ENCODE measurements at places on chromosomes 13 and 19. TPM values are rescaled to one million over a fixed set of nuclear protein-coding genes. Genes with fewer than 3 reads are reported as not detected.
A peak's percentile ranks its signal among the peaks of the same experiment; 100 is the strongest.

DNA sequence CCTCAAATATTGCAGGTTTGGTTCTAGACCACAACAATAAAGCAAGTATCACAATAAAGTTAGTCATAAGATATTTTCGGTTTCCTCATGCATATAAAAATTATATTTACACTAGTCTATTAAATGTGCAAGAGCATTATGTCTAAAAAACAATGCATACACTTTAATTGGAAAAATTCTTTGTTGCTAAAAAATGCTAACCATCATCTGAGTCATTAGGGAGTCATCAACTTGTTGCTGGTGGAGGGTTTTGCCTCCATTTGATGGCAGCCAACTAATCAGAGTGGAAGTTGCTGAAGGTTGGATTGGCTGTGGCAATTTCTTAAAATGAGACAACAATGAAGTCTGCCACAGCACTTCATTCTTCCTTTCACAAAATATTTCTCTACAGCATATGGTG, 422.3 kb upstream of the GPC6 start:
- DNase-seq = no peak
- H3K27me3 ChIP-seq = no peaks in the 10 kb centered on the region
- no peak overlapping the region for H3K27ac ChIP-seq

DNA sequence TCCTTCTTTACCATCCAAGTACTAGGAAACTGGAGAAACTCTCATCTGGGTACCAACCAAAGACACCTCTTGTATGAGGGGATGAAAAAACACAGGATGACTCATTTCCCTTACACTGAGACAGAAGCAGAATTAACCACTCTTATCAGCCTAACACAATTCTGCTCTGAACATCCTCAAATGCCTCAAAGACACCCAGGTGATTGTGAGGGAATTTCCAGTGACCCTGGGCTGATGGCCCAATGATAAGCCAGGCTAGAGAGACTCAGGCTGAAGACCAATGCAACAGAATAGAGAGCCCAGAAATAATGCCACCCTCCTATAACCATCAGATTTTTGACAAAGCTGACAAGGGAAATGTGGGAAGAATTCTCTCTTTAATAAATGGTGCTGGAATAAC, 7.0 kb downstream of the ZNF737 start:
- H3K27me3 ChIP-seq = no peaks in the 10 kb centered on the region
- H3K36me3 ChIP-seq = no peaks in the 10 kb centered on the region
- DNase-seq = no peak

DNA sequence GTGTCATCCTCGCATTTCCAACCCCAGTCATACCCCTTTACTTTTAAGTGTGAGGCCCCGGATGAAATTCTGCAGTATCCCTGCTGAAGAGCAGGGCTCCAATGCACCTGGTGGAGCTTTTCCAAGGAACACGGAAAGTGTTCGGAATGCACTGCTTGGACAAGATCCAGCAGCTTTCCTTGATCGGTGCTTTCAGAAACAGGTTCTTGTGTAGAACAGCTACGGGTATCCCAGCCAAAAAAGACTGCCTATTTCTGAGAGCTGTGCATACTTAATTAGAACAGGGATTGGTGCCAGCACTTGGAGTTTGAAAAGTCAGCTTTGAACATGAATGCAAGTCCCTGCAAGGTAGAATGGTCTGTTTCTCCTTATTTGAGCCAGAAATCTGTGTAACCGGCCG, 87.2 kb upstream of the C1QTNF9B start:
- H3K27me3 ChIP-seq = peaks cover 4% of the 10 kb centered on the region
- no peak overlapping the region for H3K4me3 ChIP-seq
- no peaks in the 10 kb centered on the region for H3K36me3 ChIP-seq
- no peak for DNase-seq

GRCh38 chr13:42883771-42884467, 102.5 kb downstream of the FAM216B start:
- H3K4me1 ChIP-seq = peaks cover 13% of the 10 kb centered on the region
- no peaks in the 10 kb centered on the region for H3K27me3 ChIP-seq
- H3K4me3 ChIP-seq = no peak overlapping the region
- peak; percentile 22 for DNase-seq
- H3K27ac ChIP-seq = no peak overlapping the region
- H3K36me3 ChIP-seq = no peaks in the 10 kb centered on the region

GRCh38 chr19:32101206-32101605, 244.2 kb upstream of the ZNF507 start:
- H3K36me3 ChIP-seq = no peaks in the 10 kb centered on the region
- no peak overlapping the region for H3K27ac ChIP-seq
- H3K4me3 ChIP-seq = no peak overlapping the region
- no peak for DNase-seq
- H3K4me1 ChIP-seq = no peaks in the 10 kb centered on the region
- H3K27me3 ChIP-seq = no peaks in the 10 kb centered on the region

The NUFIP1 gene
- 5.3 TPM for total RNA-seq

DNA sequence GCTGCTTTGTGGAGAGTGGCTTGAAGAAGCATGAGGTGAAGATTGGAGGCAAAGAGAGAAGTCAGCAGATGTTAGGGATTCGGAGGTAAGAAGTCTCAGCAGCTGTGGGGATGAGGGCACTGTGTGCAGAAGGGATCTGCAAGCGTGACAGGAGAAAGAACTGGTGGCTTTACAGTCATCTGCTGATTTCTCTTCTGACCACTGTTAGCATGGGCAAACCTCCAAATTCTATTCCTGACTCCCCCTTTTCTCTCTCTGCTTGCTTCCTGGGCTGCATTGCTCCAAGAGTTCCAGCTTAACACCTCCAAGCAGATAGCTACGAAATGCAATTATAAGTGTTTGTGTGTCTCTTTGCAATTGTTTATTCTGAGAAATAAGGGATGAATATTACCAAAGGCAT, 159.6 kb downstream of the GGACT start:
- no peaks in the 10 kb centered on the region for H3K27me3 ChIP-seq
- no peaks in the 10 kb centered on the region for H3K36me3 ChIP-seq
- no peak overlapping the region for H3K4me3 ChIP-seq
- H3K4me1 ChIP-seq = no peaks in the 10 kb centered on the region
- DNase-seq = no peak

GRCh38 chr19:43372462-43372861, 19.0 kb downstream of the CD177 start:
- no peak overlapping the region for H3K27ac ChIP-seq
- H3K4me1 ChIP-seq = no peaks in the 10 kb centered on the region
- H3K27me3 ChIP-seq = no peaks in the 10 kb centered on the region
- DNase-seq = no peak

DNA sequence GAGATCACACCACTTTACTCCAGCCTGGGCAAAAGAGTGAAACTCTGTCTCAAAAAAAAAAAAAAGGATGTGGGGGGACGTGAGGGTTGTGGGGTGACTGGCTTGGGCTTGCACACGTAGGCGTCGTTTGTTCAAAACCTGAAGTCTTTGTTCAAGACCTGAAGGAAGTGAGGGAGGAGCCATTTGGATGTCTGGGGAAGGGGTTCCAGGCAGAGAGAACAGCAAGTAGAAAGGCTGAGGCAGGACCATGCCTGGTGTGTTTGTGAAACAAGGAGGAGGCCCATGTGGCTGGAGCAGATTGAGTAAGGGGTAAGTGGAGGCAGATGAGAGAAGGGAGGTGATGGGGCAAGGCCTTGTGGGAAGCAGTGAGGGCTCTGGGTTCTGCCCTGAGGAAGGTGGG, 27.8 kb downstream of the PIN1 start:
- no peaks in the 10 kb centered on the region for H3K27me3 ChIP-seq
- H3K4me1 ChIP-seq = no peaks in the 10 kb centered on the region
- no peak overlapping the region for H3K4me3 ChIP-seq
- no peaks in the 10 kb centered on the region for H3K36me3 ChIP-seq
- H3K27ac ChIP-seq = no peak overlapping the region

DNA sequence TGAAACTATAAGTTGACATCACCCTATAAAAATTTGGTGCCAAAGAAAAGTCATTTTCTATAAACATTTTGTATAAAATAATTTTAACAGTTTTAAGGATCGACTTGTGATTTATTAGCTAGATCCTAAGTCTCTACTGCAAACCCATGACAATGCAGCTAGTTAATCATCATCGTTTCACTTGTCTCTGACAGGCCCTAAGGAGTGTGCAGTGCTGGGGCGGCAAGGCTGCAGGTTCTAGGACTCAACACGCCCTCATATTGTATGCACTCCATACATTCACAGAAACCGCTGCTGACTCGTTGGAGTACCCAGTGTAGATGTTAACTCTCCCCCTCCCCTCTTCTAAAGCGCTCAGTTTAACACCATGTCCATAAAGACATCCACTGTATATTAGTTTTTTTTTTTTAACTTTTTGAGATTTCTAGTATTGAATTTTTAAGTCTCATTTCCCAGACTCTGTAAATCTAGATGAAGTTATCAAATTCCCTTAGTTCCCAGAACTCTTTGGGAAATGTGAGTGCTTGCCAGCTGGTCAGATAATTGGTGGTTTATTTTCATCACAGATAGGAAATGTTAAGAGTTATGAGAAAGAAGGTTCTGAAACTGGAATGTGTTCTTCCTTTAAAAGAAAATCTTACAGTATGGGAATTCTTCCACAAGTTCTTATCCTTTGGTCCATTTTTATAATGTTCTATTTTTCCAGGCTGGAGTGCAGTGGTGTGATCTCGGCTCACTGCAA, 162.8 kb upstream of the RNF113B start:
- no peaks in the 10 kb centered on the region for H3K36me3 ChIP-seq
- H3K27ac ChIP-seq = no peak overlapping the region
- DNase-seq = no peak
- H3K27me3 ChIP-seq = no peaks in the 10 kb centered on the region
- H3K4me1 ChIP-seq = no peaks in the 10 kb centered on the region

The KLK11 gene
- not detected for total RNA-seq

DNA sequence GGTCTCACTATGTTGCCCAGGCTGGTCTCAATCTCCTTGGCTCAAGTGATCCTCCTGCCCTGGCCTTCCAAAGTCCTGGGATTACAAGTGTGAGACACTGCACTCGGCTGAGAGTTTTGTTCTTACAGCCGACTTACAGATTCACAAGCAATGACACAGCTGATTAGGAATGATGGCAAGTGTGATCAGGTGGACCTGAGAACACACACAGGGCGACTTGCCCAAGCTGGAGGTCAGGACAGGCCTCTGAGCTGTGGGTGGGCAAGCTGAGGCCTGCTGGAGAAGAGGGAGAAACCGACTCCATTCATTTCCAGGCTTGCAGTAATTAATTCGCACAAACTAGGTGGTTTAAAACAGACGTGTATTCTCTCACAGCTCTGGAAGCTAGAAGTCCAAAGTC, 8.1 kb upstream of the ATG4D start:
- H3K4me1 ChIP-seq = no peaks in the 10 kb centered on the region
- H3K27me3 ChIP-seq = no peaks in the 10 kb centered on the region
- no peak overlapping the region for H3K27ac ChIP-seq
- H3K4me3 ChIP-seq = no peak overlapping the region

The ZNF699 gene
- total RNA-seq = 0.87 TPM

GRCh38 chr19:5125376-5125775, 156.5 kb downstream of the KDM4B start:
- H3K27me3 ChIP-seq = no peaks in the 10 kb centered on the region
- peaks cover 14% of the 10 kb centered on the region for H3K4me1 ChIP-seq
- H3K36me3 ChIP-seq = peaks cover 16% of the 10 kb centered on the region
- H3K27ac ChIP-seq = no peak overlapping the region
- DNase-seq = no peak

The TMEM86B gene
- 1.2 TPM for total RNA-seq

- H3K27ac ChIP-seq = no peak within 1 kb of the TSS
- H3K27me3 ChIP-seq = no peaks in the 10 kb centered on the region
- no peak for DNase-seq
- no peaks in the 10 kb centered on the region for H3K36me3 ChIP-seq
- peak within 1 kb of the TSS; percentile 9 for H3K4me3 ChIP-seq
- peaks cover 3% of the 10 kb centered on the region for H3K4me1 ChIP-seq
Measured at GRCh38 chr13:30735025-30735871, at the start of gene ALOX5AP. Gene ALOX5AP (plus strand): TSS chr13:30735543. CDS start chr13:30735606, 63 bp downstream.

- H3K36me3 ChIP-seq = no peaks in the 10 kb centered on the region
- DNase-seq = no peak
- H3K27me3 ChIP-seq = no peaks in the 10 kb centered on the region
- no peak overlapping the region for H3K4me3 ChIP-seq
- H3K4me1 ChIP-seq = no peaks in the 10 kb centered on the region
Measured at GRCh38 chr13:88217372-88217771, 546.2 kb downstream of the SLITRK5 start.

DNA sequence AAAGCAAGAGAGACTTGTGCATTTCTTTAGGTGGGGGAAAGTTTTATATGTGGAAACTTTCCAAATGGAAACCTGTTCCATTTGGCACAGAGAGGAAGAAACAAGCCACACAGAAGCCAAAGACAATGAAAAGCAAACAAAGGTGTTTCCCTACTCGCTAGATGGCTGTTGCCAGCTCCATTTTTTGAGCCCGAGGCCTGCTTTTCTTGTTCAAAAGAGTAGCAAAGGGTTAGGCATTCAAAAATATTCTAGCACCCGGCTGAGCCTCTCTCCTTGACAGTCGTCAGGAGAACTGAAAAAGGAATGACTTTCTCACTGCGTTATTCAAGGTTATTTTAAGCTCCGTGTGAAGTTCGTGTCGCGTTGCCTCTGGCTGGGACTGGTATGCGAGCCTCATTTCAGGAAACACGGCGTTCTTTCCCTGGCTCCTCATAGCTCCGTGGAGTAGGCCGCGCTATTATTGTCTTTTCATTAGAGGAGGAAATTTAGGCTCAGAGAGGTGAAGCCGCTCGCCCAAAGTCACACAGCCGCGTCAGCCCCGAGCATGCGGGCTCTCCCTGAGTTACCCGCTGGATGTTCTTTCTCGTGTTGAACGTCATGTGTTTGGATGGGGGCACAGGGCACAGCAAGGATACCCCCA, 7.6 kb downstream of the TRPM4 start:
- H3K36me3 ChIP-seq = peaks cover 4% of the 10 kb centered on the region
- DNase-seq = peak; percentile 80
- no peak overlapping the region for H3K4me3 ChIP-seq
- peaks cover 28% of the 10 kb centered on the region for H3K4me1 ChIP-seq
- no peaks in the 10 kb centered on the region for H3K27me3 ChIP-seq

- H3K4me1 ChIP-seq = peaks cover 27% of the 10 kb centered on the region
- H3K27me3 ChIP-seq = no peaks in the 10 kb centered on the region
- H3K36me3 ChIP-seq = no peaks in the 10 kb centered on the region
- DNase-seq = no peak
Measured at GRCh38 chr13:41008349-41008980, 10.7 kb downstream of the ELF1 start.
